ENCODE measurements at places on chromosomes 6 and 20. TPM values are rescaled to one million over a fixed set of nuclear protein-coding genes. Genes with fewer than 3 reads are reported as not detected.
A peak's percentile ranks its signal among the peaks of the same experiment; 100 is the strongest.

- no peak for DNase-seq
Measured at GRCh38 chr6:82750556-82750955, 315.1 kb downstream of the UBE3D start.

DNA sequence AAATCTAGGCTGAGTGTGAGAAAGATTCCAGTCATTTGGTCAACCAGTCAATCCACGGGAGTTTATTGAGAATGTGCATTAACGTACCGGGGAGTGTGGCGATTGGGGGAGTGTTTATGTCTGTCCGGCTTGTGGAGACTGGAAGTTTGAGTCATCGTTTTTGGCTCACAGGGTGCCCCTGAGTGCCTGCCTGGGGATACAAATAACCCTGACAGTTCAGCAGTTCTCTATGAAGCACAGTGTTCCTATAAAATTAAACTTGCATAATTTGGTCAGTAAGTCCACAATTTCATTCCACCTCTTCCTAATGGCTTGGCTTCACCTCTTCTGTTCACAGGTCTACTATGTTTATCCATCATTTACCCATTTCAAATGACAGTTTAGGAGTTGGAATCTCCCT, 72.6 kb upstream of the PLEKHG1 start:
- DNase-seq = no peak

CRISP3 gene
- polyA plus RNA-seq = not detected

DNA sequence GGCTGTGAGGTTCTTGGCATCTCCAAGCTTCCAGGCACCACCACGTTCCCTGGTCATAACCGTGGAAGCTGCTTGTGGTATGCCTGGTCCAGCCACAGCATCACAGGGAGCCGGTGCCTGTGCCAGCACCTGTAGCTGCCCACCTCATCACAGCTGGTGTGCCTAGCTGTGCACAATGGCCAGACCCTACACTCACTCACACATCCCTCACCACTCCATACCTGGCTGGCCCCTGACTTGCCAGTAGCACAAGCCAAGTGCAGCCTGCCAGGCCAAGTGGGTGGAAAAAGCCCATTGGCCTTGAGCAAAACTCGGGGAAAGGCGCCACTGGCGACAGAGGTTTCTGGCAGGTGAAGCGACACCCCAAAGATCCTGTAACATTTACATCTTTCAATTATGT, 192.3 kb upstream of the MANEA start:
- DNase-seq = no peak

DNA sequence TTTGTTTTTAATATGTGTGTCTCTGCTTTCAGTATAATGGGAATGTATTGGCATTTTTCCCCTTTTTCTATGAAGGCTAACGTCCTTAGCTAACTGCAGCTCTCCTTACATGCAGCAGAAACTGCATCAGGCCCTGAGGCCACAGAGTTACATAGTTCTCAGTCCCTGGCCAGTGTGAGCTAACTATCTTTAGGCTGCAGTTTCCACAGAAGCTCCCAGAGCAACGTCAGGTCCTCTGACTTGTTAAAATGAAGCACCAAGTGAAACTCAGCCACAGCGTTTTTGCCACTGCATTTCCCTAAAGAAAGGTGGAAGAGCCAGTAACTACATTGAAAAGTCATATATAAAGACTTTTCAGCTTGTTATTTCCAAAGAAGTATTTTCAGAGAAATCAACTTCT, 244.7 kb downstream of the CBLN4 start:
- no peak for DNase-seq

GRCh38 chr20:53901064-53901463, 169.3 kb downstream of the BCAS1 start:
- no peak for DNase-seq

- DNase-seq = peak; percentile 43
Measured at GRCh38 chr6:1596088-1596852, 13.4 kb upstream of the FOXC1 start.

DNA sequence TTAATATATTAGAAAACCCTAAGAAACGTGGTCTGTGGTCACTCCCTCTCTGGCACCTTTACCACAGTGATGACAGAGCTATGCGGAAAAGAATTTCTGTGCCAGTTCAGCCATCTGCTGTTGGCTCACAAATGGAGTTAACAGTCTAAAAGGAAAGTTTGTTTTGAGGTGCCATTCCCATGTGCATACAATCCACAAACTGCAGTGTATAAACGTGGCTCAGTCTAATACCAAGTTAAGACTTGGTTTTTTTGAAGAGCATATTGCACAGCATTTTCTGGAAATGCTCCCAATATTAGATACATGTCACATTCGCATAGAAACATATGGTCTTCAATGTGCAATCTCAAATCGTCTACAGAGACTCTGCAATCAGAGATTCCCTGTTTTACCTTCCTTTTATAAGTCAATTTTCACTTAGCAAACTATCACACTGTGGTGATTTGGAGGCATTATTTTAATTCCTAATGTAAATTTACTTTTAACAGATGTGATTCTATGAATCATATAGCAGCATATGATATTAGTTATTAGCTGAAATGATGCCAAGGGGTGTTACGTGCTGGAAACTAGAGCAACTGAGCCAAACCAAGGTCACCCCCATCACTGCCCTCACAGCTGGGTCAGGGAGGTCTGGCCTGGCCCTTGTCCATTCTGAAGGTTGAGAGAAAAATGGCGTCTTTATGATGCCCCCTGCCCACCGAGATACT, 383.5 kb downstream of the PRKN start:
- DNase-seq = no peak

GRCh38 chr6:49097116-49097515, 365.9 kb downstream of the MMUT start:
- DNase-seq = no peak

GRCh38 chr6:160520043-160520904, 143.8 kb downstream of the LPA start:
- peak; percentile 71 for DNase-seq

DPPA5 gene
- not detected for polyA plus RNA-seq

DNA sequence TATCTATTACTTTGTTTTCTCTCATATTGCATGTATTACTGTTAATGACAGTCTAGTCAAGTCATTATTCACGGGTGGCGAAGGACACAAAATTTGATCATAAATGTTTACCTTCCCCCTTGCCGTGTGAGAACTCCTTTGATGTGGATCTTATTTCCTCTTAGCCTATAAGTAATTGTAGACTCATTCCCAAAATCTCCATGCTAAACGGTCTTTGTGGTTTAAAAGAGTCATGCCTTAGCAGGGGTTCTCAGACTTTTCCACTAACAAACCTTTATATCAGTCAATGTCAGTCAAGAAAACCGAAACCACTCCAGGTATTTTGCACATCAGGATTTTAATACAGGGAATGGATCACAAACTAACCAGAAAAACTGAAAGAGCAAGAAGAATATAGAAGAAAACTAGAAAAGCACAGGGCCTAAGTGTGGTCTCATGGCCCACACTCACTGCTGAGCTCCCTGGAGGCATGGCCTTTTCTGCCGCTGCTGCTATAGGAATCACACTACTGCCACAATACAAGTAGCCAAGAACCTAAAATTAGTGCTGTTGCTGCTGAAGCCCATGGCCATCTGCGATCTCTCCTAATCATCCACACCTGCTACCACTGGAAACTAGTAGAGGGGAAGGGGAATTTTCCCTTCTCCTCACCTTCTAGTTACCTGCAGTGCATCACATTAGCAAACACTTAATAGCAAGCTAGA, 186.0 kb upstream of the POU3F2 start:
- DNase-seq = no peak

GATA5 gene
- polyA plus RNA-seq = not detected

GRCh38 chr6:6006006-6006427, 708 bp downstream of the NRN1 start:
- DNase-seq = no peak

All from CD8-positive, alpha-beta memory T cell (primary cell).